ENCODE measurements at places on chromosomes 6 and 20.

- no peak for DNase-seq
Measured at GRCh38 chr6:24357336-24358218, at the start of gene DCDC2. DCDC2 (minus strand) TSS chr6:24358059; CDS start chr6:24357750, 309 bp downstream.

DNA sequence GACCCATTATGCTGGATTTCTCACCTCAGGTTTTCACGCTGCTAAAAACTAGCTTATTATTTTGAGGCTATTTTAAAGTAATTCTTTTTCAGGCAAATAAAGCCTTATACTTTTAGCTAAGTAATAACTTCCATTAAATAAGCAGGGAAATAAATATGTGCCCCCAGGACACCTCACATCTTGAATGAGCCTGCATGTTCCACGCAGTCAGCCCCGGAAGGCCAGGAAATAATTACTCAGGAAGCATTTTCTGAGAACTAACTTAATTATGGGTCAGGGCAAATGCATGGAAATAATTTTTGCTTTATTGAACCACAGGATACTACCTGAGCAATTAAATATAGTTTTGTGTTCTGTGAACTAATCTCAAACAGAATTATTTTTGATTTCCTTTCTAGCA lies 41.1 kb downstream of the STX7 start:
- DNase-seq = no peak

DNA sequence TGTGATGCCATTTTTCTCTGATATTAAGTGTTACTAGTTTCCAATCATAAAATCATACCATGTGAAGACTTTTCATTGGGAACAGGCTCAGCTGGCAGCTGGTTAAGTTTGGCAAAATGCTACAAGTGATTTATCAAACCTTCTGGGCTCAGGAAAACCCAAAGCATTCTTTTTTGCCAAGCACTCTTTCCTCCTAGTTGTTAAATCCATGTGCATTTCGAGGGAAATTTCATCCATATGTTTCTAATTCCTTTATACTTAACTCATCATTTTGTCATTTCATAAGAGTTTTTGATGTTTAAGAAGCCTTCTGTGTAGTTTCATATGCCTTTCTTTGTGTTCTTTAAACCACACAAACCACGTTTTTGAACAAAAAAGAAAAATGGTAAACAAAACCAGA lies 217.6 kb upstream of the PDE10A start:
- DNase-seq = no peak

- DNase-seq = no peak
Measured at GRCh38 chr6:136226674-136227377, 23.3 kb downstream of the MTFR2 start.

DNA sequence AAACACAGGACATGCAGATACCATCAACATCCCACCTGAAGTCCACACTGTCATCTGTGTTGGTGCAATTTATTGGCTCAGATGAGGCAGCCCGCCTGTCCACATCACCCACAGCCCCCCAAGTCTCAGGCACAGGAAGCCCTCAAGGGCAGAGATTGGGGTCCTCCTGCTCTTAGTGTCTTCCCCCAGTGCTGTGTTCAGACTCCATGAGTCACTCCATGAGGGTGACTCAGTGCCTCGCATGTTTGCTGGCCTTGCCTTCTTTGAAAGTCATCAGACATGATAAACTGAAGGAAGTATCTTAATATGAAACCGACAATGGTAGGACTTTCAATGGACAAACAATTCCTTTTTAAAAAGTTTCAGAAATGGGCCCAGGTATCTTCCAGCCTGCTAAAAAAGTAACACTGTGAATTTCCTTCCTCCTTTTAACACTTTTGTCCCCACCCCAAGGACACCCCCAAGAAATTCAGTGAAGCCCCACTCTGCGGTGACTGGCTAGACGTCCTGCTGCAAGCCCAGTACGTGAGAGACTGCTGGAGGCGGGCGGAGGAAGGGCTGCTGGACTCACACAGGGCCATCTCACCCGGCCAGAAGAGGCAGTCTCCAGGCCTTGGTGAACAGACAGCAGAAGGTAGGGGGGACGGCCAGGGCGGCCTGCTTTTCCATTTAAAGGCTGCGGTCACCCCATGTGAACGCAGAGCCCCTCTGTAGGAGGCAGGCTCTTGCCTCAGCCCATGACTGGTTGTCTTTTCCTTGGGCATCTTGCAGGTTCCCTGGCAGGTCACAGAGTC lies 43.0 kb upstream of the KCNK16 start:
- no peak for DNase-seq

- no peak for DNase-seq
Measured at GRCh38 chr6:148285205-148285604, 57.4 kb upstream of the SASH1 start.

- no peak for DNase-seq
Measured at GRCh38 chr20:32352121-32352720, 5.9 kb upstream of the ASXL1 start.

DNA sequence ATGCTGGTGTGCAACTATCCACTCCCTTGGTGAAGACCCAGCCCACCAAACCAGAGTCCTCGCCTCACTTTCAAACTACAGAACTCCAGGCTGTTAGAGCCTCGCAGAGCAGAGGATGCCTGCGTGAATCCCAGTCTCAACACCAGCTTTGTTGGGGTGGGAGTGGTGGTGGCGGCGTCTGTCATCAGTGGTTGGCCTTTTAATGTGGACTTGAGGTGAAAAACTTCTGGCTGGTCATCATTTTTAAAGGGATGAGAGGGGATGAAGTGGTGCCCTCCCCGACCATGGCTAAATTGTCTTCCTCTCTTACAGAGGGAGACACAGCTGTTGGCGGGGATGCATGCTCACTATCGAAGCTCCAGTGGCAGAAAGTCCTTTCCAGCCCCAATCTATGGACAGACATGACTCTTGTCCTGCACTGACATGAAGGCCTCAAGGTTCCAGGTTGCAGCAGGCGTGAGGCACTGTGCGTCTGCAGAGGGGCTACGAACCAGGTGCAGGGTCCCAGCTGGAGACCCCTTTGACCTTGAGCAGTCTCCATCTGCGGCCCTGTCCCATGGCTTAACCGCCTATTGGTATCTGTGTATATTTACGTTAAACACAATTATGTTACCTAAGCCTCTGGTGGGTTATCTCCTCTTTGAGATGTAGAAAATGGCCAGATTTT lies 54.9 kb downstream of the EZR start:
- no peak for DNase-seq

GRCh38 chr20:23092861-23093495 lies 6.9 kb upstream of the CD93 start:
- DNase-seq = no peak

All from GM13977 (cell line).